ENCODE measurements at places on chromosomes 2 and 18.

GRCh38 chr2:29010946-29011345, 29.8 kb downstream of the TOGARAM2 start:
- peak; percentile 72 for DNase-seq

GRCh38 chr2:165795011-165795410, 964 bp upstream of the GALNT3 start:
- no peak for DNase-seq

DNA sequence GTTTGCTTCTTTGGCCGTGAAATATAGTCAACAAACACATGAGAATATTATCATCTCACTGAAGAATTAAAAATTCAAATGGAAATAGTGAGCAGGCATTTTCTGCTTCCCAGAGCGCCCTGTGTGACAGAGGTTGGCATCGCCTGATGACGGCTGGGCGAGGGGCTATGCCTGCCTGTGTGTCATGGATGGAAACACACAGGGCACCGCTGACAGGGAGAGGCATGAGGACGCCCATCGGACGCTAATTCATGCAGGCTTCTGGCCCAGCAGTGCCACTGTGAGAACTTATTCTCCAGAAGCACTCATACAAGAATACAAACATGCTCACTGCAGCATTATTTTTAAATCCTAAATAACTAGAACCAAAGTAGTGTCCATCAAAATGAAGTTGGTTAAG, 61.4 kb upstream of the OTOS start:
- DNase-seq = no peak

GRCh38 chr2:236581546-236581945, 11.9 kb downstream of the ACKR3 start:
- no peak for DNase-seq

DNA sequence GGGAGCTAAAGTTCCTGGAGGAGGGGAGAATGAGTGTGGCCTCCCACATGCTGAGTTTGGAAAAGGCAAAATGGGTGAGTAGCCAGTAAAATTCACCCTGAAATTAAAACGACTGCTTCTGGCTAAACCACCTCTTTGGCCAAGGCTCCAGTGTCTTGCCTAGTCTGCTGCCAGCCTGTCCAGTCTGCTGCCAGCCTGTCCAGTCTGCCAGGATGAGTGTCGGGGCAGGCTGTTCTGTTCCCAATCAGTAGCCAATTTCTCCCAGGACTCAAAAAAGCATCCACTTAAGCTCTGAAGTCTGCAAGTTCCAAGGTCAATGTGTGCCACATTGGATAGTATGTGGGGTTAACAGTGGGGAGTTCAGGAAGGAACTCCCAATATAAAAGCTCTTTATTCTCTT, 134.6 kb upstream of the KLHL29 start:
- DNase-seq = no peak

DNA sequence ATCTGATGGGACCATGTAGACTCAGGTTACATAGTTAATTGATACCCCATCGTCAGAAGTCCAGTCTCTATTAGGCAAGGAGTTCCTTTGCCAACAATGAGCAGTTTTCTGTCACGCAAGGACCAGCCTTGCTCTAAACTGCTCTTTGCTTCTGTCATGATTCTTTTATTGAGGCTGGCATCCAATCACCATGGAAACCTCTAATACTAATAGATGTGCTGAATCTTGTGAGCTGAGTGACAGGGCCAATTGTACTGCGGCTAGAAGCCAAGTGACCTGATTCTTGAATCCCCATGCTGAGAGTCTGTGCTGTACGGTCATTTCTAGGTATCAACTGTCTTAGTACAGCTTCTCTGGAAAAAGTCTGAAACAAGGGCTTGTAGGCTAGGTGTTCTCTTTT, 395.6 kb downstream of the RND3 start:
- DNase-seq = no peak

- DNase-seq = no peak
These were observed 51.0 kb upstream of the B3GNT2 start for GRCh38 chr2:62144689-62145477.

- DNase-seq = no peak
These were observed 92.4 kb upstream of the TTN start for GRCh38 chr2:178899656-178900055.

DNA sequence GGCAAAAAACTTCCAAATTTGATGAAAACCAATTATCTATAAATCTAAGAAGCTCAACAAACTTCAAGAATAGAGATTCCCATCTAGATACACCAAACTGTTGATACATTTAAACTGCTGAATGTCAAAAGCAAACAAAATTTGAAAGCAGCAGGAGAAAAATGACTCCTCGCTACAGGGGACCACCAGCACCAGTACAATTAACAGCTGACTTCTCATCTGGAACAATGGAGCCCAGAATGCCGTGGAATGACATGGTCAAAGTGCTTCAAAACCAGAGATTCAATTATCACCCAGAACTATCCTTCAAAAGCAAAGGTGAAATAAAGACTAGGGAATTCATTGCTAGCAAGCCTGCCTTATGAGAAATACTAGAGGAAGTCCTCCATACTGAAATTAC, 11.6 kb downstream of the SRSF7 start:
- DNase-seq = peak; percentile 14

- no peak for DNase-seq
These were observed 40.3 kb upstream of the HNMT start for GRCh38 chr2:137924019-137924418.

DNA sequence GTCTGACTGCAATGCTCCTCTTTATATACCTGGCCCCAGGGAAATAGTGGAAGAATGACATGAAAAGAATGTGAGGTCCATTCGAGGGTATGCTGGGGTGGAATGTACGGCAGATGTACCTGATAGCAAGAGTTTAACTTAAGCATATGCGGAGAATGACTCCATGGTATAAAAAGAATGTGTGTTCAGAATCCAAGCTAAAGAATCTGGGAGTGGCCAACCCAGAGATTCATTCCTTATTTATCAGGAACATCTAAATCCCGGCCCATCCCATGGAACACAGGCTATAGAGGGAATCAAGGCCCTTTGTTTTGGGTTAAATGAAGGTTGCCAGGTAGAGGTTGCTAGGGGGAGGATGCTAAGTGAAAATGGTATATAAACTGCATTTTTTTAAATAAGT, 150.0 kb downstream of the ZNF385B start:
- DNase-seq = no peak

- DNase-seq = no peak
These were observed 83.0 kb downstream of the STPG4 start for GRCh38 chr2:47072018-47072691.
